ENCODE measurements at places on chromosomes 13 and 19.

GRCh38 chr13:112241288-112241687 is 134.9 kb upstream of the SPACA7 start:
- no peak for DNase-seq

GRCh38 chr13:98267080-98267912 is 90.2 kb upstream of the RNF113B start:
- DNase-seq: no peak

DNA sequence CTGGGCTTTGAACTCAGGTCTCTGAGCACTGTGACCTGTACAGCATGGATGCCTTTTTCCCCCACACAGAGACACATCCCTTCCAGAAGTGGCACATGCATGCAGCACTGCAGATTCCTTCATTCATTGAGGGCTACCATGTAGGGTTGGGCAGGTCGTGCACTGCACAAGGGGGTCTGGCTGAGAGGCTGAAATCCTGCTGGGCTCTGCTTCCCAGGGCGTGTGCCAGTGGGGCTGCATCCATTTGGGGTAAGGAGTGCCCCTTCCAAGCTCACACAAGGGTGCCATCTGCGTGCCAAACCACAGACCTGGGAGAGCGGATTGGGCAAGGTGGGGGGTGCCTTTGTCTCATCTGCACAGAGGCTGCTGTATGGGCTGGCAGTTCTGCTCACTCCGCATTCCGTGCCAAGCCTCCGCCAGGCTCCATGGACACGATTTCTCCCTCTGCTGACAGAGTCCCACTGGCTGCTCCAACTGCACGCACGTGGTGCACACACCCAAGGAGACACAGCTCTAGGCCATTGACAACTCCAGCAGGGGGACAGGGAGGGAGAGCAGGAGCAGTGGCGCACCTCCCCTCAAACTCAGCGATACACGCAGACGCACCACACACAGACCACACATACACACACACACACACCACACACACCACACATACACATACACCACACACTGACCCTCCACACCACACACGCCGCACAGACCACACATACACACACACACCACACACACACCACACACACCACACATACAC is 4.5 kb upstream of the SHISA7 start:
- DNase-seq: no peak

- DNase-seq: no peak
These were observed 12.8 kb downstream of the SCGB2B2 start for GRCh38 chr19:34664168-34664567.

DNA sequence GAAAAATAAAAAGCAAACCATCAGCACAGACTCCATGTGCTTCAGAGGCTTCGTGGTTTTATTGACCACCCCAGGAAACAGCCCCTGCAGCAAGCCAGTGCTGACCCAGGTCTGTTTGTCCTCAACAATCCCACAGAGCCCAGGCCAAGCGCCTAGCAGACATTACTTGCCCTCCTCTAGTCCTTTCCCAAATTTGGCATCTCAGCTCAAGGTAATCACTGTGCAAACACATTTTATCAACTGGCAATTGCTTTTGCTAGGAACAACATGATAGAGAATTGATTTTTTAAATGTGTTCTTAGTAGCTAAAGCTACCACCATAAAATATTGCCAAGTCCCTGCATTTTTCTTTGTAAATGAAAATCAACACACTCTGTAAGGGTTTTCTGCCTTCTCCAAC is 121.8 kb downstream of the STOML3 start:
- no peak for DNase-seq

DNA sequence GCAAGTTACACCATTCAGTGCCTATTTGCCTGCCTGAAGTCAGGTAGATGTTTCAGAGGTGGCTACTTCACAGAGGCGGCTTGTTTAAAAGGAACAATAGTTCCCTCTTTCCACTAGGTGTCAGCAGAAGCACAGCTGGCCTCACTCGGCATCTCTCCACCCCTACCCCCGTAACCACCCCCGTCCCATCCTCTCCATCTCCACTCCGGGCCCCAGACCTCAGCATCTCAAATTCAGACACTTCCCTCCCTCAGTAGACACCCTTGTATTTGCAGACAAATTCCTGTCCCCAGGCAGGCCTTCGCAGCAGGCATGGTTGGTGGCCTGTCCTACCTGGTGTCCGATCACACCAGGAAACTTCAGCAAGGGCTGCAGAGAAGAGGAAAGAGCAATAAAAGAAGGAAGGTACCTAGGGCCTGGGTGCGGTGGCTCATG is 9.1 kb upstream of the DPP9 start:
- no peak for DNase-seq

DNA sequence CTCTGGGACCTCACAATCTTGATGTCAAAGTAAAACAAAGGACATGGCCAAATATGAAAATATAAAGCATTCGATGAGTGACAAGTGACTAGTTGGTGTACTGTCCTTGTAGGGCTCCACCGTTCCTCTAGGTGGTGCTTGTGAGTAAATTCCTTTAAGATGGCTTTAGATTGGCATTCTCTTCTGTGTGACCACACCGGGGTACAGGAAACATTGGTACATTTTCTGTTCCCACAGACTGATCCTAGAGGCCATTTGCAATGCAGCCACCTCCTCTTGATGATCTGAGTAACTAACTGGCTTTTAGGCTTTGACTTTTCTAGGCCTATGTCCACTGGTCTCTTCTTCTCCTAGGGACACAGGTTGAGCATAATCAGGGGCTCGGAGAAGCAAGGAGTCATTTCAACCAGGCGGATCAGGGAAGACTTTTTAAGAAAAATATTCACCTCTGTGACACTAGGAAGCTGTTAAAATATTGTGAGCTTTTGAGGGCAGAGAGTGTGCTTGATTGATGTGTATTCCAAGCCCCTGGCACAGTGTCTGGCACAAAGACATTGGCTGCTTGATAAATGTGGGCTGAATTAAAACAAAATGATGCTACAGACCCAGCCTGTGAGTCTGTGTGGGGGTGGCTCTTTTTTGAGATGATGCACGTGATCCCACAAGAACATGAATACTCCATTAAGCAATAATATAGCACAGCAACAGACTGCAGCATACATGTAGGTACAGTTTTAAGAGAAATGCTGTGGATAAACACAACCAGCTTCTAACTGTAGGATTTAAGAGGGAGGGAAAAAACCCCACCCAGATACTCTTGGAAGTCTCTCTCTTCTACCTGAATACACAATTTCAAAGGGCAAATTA is 21.0 kb downstream of the EPSTI1 start:
- DNase-seq: no peak

DNA sequence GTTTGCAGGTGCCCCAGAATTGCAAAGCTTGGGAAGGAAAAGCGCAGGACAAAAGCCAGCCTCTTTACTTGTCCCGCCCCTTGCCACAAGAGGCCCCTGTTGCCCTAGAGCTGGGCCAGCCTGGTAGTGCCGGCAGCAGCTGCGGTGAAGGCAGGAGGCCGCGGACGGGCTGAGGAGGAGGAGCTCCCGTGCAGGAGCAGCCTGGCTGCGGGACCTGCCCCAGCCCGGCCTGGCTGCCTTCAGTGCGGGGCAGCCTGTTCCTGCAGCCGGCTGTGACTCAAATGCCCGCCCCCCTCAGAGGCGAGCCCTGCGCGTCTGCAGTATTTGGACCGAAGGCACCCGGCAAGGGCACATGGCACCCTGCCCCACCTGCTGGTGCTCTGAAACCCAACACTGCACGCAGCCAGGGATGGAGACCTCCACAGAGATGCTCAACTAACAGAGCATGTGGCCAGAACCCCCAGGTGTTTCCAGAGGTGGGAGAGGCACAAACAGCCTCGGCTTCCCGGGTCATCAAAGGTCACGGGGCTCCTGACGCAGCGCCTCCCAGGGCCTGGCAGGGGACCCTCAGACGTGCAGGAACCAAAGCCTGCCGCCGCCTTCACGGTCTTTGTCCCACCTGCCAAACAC is 29.7 kb downstream of the NAXD start:
- no peak for DNase-seq

GRCh38 chr13:101955764-101956163 is 446.1 kb downstream of the FGF14 start:
- DNase-seq: no peak

- no peak for DNase-seq
These were observed 447.7 kb downstream of the GPC6 start for GRCh38 chr13:93674337-93674755.

DNA sequence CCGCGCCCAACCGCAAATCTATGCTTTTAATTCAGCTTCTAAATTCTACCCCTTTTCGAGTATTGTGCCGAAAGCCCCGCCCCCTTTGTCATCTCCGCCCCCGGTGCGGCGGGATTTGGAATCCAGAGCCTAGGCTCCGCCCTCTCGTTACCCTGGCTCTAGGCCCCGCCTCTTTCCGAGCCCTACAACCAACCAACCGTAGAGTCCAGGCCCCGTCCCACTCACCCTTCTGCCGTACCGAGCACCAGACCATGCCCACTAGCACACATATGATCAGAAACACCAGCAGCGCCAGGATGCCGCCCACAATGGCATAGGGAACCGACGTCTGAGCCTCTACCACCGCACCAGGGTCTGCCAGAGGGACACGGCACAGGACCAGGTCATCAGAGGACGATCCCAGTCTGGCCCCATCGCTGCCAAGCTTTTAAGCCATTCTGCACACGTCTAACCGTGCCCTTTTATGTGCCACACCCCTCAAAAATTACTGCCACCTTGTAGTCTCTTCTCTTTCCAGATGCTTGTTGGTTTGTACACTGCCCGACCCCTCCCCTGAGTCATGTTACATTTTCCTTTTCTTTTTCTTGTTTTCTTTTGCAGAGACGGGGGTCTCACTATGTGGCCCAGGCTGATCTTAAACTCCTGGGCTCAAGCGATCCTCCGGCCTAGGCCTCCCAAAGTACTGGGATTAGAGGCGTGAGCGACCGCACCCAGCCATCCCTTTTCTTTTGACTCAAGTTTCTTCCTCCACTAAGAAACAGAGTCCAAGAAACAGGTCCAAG is 4.7 kb upstream of the ZNF428 start:
- DNase-seq: no peak

- no peak for DNase-seq
These were observed 361.6 kb downstream of the RBM26 start for GRCh38 chr13:79044415-79044814.

GRCh38 chr19:8504171-8504570 is 1.7 kb upstream of the PRAM1 start:
- DNase-seq: no peak

- no peak for DNase-seq
These were observed 8.2 kb downstream of the CADM4 start for GRCh38 chr19:43631491-43631890.

DNA sequence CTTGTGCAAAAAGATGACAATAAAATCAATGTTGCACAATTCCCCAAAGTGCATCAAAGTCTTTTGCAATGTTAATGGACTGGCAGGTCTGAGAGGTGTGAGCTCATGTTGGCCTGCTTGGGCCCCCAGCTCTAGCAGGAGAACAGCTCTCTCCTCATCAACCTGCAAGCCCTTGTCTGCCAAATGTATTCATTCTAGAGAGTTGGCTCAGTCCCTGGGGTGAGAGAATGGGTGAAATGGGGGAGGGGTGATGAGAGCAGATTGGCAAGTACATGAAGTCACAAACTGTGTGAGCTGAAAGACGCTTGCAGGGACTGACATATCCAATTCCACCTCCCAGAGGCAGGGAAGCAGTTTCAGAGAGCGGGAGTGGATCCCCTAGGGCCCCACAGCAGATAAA is 465.1 kb upstream of the ZNF507 start:
- DNase-seq: no peak

DNA sequence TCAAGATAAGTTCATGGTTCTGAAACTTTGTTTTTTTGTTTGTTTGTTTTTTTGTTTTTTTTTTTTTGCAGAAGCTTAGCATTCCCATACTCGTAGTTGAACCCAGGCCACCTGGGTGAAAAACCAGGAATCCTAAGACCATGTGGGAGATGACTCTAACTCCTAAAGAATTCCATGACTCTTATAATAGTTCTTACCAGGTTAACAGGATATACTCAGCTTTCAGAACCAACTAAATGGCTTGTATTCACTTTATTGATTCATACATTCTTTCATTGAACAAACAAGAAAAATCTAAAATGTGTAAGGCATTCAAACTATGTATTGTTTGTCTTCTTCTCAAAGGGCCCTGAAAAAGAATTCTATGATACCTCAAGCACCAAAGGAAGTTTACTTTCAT is 40.5 kb upstream of the KLF5 start:
- DNase-seq: no peak

DNA sequence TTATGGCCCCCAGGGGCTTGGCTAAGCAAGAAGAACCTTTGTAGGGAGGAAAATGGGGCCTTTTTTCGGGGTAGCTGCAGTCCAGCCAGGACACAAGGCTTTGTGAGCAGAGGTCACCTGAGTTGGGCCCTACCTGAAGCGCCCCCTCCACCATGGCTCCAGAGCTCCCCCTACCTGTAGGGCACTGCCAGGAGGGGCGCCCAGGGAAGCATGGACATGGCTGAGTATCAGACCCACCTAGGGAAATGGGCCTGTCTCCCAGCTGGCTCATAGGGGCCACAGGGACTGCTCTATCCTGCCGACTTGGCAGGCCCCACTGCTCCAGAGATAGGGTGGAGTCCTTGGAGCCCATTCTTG is 9.0 kb upstream of the CEBPA start:
- DNase-seq: no peak

GRCh38 chr13:97257228-97257755 is 35.2 kb downstream of the MBNL2 start:
- no peak for DNase-seq

DNA sequence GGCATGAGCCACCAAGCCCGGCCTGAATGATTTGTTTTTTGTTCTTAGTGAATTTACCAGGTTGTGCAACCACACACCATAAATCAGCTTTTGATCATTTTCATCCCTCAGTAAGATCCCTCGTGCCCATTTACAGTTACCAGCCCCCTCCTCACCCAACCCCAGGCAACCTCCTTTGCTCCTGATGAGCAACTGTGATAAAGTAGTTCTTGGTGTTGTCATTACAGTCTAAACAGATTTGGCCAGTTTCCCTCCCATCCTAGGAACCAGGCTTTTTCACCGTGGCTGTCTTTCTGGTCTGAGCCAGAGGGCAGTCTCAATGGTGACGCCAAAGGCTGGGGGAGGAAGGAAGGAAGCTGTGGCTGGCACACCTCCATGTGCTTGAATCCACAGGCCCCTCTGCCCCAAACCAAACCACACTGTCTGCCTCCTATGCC is 61.2 kb upstream of the WDFY2 start:
- no peak for DNase-seq

DNA sequence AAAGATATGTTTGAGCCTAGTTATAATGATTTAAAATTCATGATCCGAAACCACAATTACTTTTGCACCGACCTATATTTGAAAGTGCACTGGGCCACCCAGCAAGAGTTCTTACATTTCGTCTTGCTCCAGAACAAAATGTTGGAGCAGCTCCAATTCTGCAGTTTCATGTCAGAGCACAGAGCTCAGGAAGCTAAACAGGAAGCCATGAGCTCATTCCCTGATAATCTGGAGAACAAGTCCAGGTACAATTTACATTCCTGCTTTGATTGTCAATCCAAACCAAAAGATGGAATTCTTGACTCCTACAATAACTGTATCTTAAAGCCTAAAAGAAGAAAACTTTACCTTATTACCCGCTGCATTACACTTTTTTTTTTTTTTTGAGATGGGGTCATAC is 131.8 kb downstream of the KCTD12 start:
- DNase-seq: no peak

GRCh38 chr13:80251403-80251802 is 89.5 kb downstream of the SPRY2 start:
- peak; percentile 12 for DNase-seq

GRCh38 chr19:19345232-19345631 is 24.6 kb downstream of the MAU2 start:
- no peak for DNase-seq

All from HS-27A (cell line).